AG10803 (cell line): ENCODE measurements at places on chromosomes 7 and 10.

GRCh38 chr10:75303045-75303777, 67.5 kb upstream of the COMTD1 start:
- DNase-seq = no peak

GRCh38 chr10:43884501-43885105, 235.9 kb upstream of the ZNF32 start:
- peak; percentile 51 for DNase-seq

DNA sequence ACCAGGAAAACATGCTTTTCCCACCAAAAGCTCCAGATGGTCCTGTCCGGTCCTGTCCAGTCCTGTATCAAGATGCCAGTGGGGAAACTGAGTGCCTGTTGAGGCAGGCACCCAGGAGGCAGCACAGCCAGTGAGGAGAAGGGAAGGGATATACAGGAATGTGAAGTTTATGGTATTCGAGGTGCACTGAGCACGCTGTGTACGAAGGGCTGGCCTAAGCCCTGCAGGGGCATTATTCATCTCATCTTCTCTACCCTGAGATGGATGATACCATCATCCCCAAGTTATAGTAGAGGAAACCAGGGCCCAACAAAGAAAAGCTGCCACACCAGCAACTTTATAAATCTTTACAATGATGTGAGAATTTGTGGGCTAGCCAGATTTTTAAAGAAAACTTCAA, 23.4 kb upstream of the FXYD4 start:
- no peak for DNase-seq

DNA sequence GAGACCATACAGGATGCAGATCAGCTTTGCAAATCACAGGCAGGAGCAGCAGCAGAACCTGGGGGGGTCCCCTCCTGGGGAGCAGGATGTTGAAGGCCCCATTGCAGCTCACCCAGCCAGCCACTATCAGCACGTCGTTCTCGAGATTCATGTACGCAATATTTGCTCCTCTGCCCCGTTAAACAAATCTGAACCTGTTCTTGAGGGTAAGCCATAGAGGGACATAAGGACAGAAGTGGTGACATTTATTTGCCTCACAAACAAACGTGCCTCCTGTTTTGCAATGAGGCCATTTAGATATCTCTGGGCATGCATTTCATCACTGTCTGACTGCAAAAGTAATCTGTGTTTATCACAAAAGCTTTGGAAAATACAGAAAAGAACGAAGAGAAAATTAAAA, 87.3 kb upstream of the BAIAP2L1 start:
- no peak for DNase-seq

DNA sequence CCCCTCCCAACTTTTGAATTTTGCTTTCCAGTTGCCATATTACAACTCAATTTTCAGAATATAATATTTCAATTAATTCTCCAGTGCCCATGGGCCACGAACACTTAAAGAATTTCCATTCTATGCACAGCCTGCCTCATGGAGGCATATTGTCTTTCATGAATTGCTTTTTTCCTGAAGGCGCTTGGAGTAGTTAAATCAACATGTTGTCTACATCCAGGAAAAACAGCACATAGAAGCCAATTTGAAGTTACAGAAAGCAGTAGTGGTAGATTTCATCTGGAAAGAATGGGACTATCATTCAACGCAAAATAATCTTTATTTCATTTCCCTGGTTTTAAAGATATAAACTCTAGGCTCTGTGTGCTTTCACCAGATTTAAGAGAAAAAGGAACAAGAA, 106.0 kb downstream of the NRP1 start:
- no peak for DNase-seq

- peak; percentile 65 for DNase-seq
These were observed 132.9 kb downstream of the MBL2 start for GRCh38 chr10:52639652-52640051.

DNA sequence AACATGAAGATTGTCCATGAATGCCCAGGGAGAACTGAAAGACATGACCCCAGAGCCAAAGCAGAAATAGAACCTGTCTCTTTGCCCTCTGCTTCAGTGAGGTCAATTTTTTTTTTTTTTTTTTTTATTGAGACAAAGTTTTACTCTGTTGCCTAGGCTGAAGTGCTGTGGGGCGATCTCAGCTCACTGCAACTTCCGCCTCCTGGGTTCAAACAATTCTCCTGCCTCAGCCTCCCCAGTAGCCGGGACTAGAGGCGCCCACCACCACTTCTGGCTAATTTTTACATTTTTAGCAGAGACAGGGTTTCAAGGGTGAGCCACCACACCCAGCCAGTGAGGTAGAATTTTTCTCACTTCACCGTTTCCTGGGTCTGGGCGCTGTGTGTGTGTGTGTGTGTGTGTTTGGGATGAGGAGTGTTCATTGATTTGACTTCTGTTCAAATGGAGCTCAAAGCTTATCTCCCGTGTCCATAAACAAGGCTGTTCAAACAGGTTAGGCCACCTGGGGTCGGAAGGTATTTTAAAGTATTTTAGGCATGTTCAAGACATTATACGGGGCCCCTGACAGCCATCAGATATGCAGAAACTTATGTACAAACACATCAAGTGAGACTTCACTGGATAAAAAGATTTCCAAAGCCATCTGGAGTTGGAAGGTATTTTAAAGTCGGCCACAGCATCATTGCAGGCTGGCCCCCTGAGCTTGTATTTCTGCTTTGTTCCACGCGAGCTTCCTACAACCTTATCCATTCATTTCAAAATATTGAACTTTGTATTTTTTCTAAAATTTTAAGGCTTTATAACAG, 93.8 kb downstream of the MAP3K8 start:
- no peak for DNase-seq

DNA sequence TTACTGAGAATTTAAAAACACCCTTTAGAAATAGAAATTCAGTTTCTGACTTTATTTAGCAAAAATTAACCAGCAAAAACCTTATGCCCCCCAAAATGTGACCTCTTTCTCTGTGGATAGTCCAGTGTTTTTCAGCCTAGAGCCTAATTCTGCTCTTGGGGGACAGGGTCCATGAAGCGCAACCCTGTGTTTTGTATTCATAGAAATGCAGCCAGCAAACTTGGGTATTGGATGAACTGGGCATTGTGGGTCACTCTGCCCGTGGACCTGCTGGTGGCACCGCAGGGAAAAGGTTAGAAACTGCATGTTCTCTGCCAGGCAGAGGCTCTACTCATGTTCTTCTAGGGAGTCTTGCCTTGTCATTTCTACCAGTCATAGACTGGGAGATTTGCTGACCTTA, 787.4 kb upstream of the C7orf33 start:
- DNase-seq = no peak

DNA sequence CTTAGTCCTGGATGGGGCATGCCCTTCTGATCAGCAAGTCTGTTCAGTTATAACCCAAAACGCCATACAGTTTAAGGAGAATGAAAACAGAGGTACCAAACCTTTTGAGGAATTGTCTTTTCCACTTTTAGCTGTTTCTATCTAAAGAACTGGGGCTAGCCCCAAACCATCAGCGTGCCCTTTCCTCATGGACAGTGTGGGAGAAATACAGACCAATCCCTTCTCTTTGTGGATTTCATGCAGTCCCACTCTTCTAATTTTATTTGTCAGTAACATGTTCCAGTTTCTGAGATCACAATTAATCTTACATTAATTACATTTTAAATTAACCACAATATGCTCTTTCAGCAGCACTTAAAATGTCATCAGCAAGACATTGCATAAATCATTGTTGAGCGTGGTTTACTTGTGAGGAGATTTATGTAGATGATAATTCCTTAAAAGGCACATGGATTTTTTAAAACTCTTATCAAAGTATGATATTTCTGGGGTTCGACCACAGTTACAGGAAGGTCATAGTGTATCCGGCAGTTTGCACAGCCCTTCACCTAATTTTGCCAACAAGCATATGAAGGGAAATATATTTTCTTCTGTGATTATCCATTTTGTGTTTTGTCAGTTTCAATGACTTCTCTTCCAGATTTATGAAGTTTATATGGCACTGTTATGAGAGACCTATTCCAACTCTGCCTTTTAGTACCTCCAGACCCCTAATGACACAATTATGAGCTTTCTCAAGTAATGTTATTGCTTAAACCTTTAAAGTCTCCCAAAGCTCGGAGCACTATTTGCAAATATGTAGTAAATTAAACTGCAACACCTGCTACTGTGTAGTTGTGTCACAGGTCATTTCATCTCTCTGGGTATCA, 868.4 kb upstream of the C7orf33 start:
- no peak for DNase-seq

DNA sequence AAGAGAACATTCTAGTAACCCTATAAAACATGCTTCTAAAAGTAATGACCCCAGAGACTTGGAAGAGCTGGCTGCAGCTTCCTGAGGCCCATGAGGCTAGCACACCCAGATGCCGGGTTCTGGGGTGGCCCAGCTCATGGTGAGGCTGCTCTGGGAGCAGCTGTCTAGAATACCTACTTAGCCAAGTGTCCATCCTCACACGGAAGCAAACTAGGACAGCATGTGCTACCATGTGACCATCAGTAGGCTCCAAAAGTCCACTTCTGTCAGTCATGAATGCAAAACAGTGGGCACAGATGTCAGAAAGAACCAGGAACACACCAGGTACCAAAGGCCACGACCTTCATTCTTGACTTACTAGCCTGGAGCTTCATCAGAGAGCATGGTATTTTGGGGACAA, 32.4 kb downstream of the CTBP2 start:
- no peak for DNase-seq

DNA sequence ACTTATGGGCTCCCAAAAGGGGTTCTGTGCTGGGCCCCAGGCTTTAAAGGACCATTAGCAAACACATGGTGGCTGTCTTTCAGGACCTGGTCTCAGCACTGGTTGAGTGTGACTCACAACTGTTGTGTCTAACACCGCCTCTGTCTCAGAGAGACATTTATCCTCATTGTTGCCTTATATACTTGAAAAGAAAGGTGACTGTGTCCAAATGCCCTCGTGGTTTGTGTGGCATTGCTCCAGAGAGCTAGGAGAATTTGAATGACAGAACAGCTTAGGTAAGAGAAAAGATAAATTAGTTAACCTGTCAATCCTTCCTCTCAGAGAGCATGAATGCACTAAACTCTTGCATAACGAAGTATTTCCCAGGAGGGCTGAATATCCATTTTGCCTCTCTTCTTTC, 14.5 kb upstream of the FAM13C start:
- no peak for DNase-seq

DNA sequence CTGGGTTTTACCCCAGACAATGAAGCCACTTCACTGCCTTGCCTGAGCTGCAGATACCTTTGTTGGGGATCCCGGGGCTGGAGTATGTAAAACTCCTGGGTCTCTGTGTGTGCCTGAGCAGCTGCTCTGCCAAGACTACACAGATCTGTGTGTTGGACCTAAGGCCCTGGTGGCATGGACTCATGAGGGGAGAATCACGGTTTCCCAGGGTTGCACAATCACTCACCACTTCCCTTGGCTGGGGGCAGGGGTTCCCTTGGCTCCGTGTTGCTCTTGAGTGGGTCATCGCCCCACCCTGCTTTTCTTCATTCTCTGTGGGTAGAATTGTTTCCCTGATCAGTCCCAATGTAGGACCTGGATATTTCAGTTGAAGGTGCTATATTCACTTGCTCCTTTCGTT, 13.9 kb upstream of the TBATA start:
- DNase-seq = peak; percentile 52

DNA sequence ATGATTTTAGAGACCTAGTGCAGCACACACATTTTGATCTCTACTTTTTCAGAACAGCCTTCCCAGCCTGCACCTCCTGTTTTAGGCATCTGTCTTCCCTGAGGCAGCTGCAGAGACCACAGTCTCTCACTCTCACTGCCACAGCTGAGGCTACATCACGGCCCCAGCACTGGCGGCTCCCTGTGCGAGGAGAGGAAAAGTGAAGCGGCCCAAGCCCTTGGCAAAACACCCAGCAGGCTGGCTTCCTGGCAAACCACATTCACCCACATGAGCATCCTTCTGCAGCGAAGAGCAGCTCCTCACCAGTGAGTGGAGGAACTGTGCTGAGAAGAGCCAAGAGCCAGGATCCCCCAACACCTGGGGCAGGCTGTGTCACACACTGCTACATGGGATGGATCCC, 14.0 kb downstream of the HUS1 start:
- no peak for DNase-seq

DNA sequence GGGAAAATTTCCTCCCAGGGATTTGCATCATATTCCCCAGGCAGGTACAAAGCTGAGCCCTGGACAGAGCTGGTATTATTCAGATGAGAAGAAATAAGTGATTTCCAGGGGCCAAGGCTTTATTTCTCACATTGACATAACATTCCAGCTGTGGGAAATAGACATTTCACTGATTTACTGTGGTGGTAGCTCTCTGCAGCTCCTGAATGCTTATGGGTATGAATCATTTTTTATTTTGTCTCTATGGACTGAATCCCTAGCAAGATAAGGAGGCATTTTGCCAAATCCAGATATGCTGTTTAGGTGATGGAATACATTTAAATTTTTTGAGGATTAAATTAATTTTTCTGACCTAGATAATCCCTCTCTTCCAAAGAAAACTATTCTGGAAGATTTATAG, 97.9 kb downstream of the MTPN start:
- peak; percentile 18 for DNase-seq

DNA sequence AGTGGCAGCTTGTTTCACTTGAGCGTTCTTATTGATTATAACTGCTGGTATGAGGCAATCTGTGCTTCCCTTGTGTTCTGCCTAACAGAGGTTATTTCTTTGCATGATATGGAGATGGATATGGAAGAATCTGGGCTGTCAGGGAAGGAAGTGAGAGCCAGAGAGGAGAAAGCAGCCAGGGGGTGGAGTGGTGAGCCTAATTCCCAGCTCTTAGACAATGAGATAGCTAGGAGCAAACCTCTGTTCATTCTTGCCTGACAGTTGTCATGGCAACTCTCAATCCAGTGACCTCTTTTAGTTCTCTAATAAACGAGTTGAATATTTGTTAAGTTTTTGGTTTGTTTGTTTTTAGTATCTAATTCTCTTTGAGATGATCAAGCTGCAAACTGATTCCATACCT, 214.3 kb downstream of the NRG3 start:
- no peak for DNase-seq

GRCh38 chr7:139715194-139715815, 62.5 kb downstream of the HIPK2 start:
- DNase-seq = no peak

DNA sequence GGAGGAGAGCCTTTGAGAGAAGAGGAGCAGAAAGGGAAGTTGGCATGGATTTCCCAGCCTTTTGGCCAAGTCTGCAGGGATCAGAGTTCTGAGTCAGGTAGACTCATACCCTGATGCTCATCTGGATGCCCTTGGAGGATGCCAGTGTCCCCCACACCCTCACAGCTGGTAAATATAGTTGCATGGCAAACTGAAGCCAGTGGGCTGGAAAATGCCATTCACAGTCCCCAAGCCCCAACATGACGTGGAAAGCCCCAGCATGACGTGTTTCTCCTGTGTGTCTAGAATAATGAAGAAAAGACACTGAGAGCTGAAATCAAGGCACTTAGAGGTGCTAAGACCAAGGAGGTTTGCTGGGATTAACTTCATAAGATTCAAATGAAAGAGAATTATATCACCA, 24.8 kb upstream of the APBB1IP start:
- no peak for DNase-seq

- peak; percentile 91 for DNase-seq
These were observed 96.5 kb upstream of the CREB5 start for GRCh38 chr7:28315565-28316410.

- DNase-seq = no peak
These were observed 89.0 kb upstream of the CACUL1 start for GRCh38 chr10:118843647-118844265.
